ENCODE measurements at places on chromosomes 12 and 14.

DNA sequence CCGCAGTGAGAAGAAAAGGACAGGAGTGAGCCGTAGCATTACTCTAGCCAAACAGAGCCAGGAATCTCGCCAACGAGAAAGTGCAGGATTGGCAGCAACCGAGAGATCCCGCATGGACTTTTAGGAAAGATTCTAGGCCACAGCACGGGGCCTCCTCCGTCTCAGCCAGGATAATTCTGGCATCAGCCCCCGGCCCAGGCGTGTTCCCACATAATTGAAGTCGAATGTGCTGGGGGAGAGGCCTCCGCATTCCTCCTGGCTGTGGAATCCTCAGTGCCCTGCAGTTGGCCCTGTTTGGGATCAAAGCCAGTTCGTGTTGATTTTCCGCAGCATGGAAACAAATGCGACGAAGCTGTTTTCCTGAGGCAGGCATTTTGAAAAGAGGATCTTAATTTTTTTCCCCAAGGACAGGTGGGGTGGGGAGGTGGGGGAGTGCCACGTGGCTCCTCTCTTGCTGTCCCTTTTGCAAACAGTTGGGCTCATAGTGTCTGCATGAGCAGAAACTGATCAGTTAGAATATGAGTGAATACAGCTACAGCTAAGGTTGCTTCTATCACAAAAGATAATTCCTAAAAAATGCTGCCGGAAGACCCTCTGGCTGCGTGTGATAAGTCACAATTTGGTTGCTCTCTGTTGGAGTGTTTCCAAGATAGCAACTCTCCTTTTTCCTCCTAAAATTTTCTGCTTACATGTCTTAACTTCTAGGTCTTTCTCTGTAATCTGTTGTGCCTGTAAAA is 37.3 kb upstream of the ATXN2 start:
- no peak for DNase-seq

GRCh38 chr12:107406932-107407331 is 278.7 kb upstream of the PWP1 start:
- no peak for DNase-seq

DNA sequence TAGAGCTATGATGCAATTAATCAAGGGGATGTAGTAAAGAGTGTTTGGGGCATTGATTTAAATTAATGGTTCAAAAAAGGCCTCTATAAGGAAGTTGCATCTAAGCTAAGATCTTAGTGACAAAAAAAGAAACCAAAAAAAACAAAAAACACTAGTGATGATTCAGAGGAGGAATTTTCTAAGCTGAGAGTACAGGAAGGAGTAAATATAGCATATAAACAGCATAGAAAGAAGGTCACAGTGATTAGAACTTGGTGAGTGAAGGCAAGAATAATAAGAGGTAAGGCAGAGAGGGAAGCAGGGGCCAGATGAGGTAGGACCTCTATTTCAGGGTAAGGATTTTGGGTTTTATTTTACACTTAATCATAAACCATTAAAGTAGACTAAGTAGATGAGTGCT is 48.0 kb upstream of the PDZRN4 start:
- no peak for DNase-seq

DNA sequence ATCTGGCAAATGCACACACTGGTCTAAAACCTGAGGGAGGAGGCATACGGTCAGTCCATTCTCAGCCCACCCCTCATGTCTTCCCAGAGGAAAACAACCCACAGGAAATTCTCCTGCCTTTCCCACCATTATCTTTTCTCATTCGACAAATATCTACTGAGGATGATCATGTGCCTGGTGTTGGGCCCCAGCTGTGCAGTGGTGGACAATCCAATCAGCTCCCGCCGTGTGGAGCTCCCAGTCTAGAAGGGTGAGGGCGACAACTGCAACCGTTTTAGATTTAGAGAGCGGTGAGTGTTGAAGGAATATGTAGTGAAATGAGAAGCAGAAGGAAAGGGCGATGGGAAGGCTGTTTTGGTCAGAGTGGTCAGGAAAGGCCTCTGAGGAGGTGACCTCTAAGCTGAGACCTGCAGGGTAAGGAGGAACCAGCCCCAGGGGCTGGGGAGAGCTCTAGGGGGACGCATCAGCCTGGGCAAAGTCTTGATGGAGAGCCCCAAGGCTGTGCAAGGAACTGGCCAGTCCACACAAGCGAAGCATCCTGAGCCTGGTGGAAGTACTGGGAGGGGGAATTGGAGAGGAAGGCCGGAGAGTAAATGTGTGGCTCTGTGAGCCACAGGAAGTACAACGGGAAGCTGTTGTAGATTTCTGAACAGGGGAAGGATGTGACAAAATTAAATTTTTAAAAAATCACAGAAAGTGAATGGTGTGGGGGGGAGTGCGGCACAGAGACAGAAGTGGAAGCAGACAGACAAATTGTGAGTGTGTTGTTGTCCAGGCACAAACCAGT is 192.8 kb downstream of the NTF3 start:
- no peak for DNase-seq

DNA sequence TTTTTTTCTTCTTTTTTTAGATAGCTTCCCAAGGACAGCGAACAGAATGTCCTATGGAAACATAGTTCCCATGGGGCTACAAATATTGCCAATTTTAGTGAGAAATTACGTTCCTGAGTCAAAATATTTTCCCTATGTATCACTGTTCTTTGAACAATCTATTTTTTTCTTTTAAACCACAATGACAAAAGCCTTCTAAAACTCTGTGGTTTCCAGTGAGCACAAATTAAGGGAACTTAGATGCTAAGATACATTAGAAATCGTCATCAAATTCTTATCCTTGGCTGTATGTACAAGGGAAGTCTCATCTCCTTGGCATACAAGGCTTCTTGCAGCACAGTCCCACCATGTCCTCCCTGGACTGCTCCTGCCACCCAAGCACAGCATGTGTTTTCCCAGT is 17.9 kb downstream of the CPM start:
- DNase-seq: no peak

GRCh38 chr12:130806574-130806973 is 32.5 kb downstream of the STX2 start:
- DNase-seq: no peak

GRCh38 chr14:71321574-71322315 is 414.5 kb downstream of the PCNX1 start:
- no peak for DNase-seq

- DNase-seq: no peak
Measured at GRCh38 chr12:66669541-66669940, 9.3 kb downstream of the GRIP1 start.

DNA sequence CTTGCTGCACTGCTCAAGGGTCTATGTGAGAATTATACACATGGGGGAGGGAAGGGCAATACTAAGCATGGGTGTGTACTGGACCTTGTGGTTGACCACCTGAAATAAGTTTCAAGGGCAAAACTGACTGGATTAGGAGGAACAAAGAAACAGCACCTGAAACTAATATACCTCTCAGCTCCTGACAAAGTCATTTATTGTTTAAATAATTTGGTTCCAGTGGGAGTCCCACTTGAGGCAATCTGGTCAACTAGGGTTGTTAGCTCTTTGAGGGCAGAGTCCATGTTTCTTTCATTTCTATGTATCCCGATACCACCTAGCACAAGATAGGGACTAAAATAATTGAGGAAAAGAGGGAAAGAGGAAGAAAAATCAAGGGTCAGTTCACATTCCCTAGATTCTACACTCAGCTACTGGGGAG is 45.5 kb downstream of the STXBP6 start:
- DNase-seq: no peak

DNA sequence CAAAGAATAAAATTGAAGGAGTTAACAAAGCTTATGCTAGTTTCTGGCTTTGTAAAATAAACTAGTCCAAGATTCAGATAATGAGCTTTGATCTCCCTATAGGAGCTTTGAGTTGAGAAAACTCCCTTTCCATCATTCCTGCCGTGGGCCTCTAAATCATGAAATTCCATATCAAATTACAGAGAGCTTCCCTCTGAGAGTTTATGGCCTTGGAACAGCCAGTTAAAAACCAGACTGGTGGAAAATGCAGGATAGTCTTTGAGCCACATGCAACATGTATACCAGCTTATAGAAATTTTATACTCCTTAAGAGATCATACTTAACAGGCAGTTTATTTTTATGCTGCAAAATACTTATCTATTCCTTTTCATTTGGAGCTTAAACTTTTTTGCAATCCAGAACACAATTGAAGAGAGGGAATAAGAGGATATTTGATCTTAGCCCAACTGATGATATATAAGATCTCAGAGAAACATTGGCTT is 175.8 kb upstream of the ATP2B1 start:
- DNase-seq: no peak

- DNase-seq: no peak
Measured at GRCh38 chr14:96598332-96598928, 96.2 kb downstream of the PAPOLA start.

DNA sequence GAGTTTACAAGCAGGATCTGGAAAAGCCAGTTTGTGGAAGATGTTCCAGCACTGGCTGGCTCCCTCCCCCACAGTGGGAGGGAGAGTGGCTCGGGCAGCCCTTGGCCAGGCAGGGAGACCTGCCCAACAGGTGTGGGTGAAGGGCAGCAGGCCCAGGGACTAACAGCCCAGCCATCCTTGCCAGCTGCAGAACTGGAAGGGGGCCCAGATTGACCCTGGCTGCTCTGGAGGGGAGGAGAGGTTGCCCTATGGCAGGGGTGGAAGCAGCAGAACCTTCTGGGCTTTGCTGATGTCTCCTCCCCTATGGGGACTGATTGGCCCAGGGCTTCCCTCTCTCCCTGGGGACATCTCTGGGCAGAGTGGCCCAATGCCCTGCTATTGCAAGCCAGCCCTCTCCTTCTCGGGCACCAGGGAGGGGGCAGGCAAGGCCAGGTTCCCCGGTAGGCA is 20.5 kb downstream of the IRF2BPL start:
- DNase-seq: no peak

DNA sequence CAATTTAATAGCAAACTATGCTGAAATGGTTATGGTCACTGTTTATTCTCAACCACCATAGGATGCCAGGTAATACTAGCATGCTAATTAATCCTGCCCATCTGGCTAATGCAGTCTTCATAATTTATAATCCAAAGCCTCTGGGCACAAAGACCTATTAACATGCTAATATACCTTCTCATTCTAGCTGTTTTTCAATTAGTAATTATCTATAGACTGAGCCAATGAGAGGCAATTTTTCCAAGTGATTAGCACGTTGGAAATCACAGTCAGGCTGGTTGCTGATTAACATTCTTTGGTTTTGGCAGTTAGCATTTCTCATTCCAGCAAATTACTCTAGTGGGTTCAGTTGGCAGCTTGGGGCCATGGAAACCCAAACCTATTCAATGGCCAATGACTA is 357.2 kb downstream of the SEC23A start:
- DNase-seq: no peak

DNA sequence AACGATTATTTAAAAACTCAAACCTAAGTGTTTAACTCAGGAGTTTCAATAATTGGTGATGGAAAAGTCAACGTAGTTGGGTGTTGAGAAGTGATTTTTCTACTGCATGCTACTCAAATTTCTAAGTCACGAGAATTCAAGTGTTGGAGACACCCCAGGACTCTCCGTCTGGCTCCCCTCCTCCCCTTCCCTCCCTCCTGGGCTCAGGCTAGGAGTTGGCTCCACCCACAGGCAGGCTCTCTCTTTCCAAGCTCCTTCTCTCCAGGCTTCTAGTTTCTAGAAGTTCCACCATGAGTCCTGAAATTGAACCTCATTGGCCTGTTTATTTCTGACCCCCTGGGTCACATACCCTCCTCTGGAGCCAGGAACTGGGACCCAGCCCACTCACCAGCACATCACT is 73.0 kb downstream of the TMEM132D start:
- DNase-seq: no peak

DNA sequence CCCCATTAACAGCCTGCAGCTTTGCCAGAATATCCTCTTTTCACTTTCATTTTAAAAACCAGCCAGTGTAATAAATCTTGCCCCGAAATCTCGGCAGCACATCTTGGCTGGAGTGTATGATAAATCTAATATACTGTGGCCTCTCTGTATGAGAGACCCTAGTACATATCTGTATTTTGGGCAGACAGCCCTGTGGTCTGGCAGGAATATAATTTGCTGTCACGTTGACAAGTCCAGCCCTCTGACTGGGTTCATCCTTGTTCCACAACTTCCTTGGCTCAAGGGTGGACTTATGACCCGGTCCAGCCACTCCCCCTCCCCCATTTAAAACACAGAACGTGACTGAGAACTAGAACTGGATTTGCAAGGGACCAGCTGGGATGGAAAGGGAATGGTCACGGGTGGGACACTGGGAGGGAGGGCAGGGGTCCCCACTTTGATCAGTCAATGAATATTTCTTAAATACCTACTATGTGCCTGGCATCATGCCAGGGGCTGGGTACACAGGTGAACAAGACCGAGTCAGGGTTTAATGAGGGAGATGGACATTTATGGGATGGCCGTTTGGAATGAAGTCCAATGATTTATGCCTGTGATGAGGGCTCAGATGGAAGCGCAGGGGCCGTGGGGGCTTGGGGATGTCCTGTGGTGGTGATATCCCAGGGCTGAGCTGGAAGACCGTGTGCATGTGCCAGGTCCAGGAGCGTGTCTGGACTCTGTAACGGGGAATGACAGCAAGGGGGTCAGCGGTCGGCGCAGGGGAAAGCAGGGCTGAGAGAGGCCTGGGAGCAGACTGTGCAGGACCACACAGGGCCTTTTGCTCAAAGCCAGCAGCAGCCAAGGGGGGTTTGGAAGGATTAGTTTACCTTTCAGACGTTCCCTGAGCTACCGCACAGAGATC is 190.5 kb downstream of the PHETA1 start:
- no peak for DNase-seq

GRCh38 chr12:66045506-66045905 is 85.0 kb downstream of the LLPH start:
- DNase-seq: no peak

DNA sequence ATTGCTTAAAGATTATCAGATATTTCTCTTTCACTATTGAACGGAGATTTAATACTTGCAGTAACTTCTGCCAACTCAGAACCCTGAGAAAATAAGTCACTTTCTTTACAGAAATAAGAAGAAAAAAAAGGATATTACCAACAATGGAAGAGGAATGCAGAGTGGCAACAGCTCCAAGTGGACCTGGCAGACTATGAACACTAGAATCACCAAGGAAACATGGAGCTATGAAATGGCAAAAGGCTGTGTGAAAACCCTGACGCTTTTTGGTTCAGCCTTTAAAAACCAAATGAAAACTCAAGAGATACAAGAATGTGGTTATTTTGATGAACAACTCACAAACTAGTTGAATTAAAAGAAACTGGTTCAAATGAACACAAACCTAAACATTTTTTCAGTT is 17.7 kb downstream of the DTD2 start:
- no peak for DNase-seq

- no peak for DNase-seq
Measured at GRCh38 chr14:61470261-61470960, 149.0 kb downstream of the PRKCH start.

- no peak for DNase-seq
Measured at GRCh38 chr14:37991027-37991426, 216.7 kb upstream of the SSTR1 start.
